ENCODE measurements at places on chromosomes 4 and X.

- no peak for DNase-seq
Observed at GRCh38 chrX:63755892-63756291, 29.1 kb downstream of the ARHGEF9 start.

DNA sequence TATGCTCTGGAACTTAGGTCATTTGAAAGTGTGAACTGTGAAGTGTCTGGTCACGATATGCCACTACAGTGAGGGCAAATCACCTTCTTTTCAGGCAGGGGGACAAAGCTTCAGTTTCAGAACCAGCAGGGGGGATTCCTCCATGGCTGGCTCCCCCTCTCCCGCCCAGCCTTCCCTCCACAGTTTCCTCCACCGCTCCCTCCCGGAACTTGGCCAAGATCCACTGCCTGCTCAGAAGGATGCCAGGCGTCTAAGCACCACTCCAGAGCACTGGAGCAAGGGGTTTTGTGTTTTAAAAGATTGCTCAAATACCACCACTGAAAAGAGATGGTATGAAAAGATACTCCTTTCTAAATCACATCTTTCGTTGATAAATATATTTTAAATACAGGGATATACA, 126.9 kb downstream of the ELOVL6 start:
- no peak for DNase-seq

DNA sequence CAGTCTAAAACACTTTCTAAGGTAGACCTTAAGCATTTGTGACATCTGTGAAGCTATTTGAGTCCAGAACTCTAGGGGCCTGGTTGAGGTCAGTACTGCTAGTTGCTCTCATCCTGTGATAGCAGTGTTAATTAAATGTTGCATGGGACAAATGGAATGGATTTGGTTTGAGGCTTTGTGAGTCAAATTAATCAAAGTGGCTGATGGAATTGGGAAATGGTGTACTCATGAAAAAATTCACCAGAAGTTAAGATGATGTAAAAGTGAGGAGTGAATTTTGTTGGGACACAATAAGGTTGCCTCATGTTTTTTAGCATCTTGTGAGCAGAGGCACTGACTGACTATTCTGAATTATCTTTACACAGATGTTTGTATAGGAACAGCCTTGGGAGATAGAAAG, 99.2 kb upstream of the ARSJ start:
- no peak for DNase-seq

DNA sequence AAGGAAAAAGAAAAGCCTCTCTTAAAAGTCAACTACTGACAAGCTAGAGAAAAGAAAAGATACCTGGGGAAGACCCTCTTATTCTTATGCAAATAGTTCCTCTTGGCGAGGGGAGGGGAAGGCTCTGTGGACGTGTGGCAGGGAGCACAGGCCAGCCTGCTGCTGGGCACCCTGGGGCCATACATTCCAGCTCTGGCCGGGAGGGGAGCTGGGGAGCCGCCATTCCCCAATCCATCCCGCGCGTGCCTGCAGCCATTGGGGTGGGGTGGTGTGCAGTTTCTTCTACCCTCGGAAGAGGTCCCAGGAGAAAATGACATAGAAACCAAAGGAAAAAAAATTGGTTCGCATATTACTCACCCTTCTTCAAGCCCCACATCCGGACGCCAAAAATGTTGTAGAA, 1496.4 kb downstream of the RPA4 start:
- DNase-seq: no peak

GRCh38 chr4:153137677-153138630, 66.3 kb upstream of the TRIM2 start:
- DNase-seq: no peak

DNA sequence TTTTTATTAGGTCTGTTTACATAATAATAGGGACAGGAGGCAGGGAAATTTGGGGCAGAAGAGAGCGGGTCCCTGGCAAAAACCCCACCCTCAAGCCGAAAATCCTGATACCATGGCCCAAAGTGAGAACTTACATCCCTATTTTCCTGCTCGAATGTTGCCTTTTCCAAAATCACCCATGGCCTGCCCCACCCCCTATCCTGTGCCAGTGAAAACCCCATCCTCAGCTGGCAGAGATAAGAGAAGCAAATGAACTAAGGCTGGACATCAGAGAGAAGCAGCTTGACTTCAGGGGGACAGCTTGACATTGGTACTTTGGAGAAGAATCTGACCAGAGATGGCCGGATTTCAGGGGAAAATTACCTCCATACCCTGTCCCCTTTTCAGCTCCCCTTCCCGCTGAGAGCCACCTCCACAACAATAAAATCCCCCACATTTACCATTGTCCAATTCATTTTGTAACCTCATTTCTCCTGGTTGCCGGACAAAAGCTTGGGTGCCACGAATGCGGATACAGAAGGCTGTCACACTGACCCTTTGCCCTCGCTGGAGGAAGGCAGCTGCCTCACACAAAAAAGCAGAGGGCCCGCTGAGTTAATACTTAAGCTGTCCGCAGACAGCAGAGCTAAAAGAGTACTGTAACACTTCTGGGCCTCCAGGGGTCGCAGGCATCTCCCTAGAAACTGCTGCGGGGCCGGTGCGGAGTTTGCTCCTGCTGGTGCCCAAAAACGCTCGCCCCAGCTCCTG, 196.2 kb downstream of the SNCA start:
- peak; percentile 3 for DNase-seq

GRCh38 chr4:180380733-180381132, 1862.5 kb upstream of the TENM3 start:
- no peak for DNase-seq

Data from CD4-positive, alpha-beta T cell treated with Interleukin-17A for 4 hours (primary cell).